ENCODE measurements at places on chromosomes 2 and 18.
A peak's percentile ranks its signal among the peaks of the same experiment; 100 is the strongest.

DNA sequence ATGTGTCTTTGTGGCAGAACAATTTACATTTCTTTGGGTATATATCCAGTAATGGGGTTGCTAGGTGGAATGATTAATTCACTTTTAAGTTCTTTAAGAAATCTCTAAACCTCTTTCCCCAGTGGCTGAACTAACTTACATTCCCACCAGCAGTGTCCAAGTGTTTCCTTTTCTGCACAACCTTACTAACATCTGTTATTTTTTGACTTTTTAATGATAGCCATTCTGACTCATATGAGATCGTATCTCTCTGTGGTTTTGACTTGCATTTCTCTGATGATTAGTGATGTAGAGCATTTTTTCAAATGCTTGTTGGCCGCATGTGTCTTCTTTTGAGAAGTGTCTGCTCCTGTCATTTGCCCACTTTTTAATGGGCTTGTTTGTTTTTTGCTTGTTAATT is 43.1 kb upstream of the PTH2R start:
- no peak for DNase-seq

GRCh38 chr2:240885566-240885965 is 10.4 kb downstream of the MAB21L4 start:
- no peak for DNase-seq

GRCh38 chr2:46296840-46297545 is at the start of gene EPAS1:
TSS of gene EPAS1 (plus strand) at chr2:46297407. CDS start at chr2:46297912, 505 bp downstream.
- DNase-seq = peak; percentile 72

- no peak for DNase-seq
These were observed 150.0 kb upstream of the LRP1B start for GRCh38 chr2:142280831-142281230.

DNA sequence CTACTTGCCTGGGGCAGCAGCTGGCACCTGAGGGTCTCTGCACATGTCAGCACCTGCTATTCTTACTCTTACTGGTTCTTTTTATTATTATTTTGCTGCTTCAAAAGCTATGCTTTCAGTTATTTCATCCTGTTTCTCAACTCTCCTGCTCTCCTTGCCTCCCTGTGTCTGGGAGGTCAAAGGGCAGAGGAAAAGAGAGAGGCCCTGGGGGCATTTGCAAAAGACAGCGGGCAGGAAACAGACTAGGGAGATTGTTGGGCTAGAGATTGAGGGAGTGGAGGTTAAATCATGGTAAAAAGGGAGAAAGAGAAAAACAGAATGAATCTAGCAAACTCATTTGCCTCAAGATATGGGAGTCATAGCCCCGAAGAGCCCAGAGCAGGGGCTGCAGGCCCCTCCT is 21.1 kb upstream of the RPL31 start:
- no peak for DNase-seq

GRCh38 chr2:28471701-28472236 is 24.1 kb upstream of the PLB1 start:
- no peak for DNase-seq

DNA sequence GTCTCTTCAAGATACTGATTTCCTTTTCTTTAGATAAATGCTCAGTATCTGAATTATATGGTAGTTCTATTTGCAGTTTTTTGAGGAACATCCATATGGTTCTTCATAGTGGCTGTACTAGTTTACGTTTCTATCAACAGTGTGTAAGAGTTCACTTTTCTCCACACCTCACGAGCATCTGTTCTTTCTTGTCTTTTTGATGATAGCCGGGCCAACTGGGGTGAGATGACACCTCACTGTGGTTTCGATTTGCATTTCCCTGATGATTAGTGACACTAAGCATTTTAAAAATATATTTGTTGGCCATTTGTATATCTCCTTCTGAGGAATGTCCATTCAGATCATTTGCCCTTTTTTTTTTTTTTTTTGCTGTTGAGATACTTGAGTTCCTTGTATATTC is 458.8 kb downstream of the SETBP1 start:
- DNase-seq = no peak

DNA sequence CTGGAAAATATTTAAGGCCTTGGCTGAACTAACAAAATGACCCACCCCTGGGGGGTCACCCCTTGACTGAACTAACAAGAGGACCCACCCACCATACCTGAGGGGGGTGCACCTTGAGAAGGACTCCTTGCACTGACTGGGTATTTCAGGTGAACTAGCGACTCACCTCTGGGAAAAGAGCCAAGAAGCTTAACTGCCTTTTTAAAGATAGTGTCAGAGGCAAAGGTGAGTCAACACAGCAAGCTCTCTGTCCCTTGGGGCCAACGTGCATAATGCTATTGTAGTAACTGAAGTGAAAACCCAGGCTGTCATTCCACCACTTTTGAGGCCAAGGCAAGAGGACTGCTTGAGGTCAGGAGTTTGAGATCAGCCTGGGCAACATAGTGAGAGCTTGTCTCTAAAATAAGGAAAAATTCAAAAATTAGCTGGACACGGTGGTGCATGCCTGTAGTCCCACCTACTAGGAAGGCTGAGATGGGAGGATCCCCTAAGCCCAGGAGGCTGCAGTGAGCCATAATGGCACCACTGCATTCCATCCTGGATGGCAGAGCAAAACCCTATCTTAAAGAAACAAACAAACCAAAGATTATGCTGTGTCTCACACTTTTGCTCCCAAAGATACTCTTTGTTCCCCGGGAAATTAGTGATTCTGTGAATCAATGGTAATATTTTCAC is 36.4 kb upstream of the ZCCHC2 start:
- no peak for DNase-seq

GRCh38 chr2:102103992-102104871 is 38.3 kb upstream of the IL1R1 start:
- DNase-seq = peak; percentile 68

DNA sequence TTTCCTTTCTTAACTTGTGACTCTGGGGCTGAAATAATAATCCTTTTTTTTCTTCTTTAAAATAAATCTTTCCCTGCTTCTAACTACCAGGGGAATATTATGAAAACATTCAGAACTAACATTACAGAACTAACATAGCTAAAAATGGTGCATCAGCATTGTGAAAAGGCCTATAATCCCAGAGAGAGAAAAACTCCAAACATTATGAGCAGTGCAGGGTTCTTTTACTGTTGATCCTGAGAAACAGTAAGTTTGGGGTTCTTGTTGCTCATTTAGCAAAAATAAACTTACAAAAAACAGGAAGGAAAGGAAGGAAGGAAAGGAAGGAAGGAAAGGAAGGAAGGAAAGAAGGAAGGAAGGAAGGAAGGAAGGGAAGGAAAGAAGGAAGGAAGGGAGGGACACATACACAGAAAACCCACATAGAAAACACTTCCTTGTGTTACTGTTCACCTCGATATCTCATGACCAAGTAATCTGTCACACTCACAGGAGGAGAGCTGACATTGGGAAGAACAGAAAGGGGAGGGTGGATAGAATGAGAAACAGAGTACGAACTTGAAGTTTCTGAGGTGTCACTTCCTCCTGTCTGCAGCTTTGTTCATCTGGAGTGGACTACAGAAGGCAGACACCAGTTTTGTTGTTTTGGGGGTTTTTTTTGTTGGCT is 18.4 kb upstream of the PIK3C3 start:
- DNase-seq = no peak

DNA sequence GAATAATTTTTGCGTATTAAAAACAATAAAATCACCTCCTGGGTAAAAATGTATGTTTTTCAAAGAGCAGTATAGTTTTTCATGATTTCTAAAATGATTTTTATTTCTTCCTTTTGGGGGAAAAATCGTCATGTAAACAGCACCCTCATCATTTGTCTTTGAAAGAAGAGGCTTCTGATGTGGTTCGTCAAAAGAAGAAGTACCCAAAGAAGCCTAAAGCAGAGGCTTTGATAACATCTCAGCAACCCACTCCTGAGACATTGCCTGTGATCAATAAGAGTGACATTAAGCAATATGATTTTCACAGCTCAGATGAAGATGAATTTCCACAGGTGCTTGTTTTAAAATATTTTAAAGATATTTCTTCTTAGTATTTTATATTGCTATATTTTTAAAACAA is 110.2 kb upstream of the KIF5C start:
- DNase-seq = no peak

DNA sequence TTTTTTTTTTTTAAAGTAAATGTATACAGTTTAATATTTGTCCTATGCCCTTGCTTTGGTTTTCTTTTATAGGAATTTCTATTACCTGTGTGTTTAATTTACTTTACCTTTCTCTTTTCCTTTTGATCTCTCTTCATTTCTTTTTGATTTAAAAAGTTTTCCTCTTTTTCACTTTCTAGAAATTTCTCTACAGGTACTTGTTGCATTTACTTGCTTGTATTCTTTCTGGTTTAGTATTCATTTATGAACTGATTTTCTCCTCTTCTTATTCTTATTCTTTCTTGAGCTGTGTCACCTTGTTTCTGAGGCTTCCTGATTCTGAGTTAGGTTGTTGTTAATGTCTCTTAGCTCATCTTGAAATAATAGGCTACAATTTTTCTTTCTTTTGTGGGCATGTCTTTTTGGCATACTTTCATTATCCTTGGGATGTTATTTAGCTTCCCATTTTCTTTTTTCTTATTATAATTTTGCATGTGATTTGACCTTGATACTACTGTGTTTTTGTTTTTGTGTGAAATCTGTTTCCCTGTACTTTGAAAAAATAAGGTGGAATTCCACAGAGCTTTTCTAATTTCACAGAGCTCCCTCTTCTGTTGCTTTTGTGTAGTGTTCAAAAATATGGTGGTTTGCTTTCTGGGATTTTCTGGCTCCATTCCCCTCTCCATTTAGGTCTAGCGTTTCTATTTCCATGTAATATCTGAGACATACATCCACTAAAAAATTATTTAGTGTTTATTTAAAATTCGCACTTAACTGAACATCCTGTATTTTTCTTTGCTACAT is 25.5 kb upstream of the ALMS1 start:
- no peak for DNase-seq

- no peak for DNase-seq
These were observed 227.6 kb upstream of the SMAD7 start for GRCh38 chr18:49178321-49178720.

- no peak for DNase-seq
These were observed 7.2 kb downstream of the POMC start for GRCh38 chr2:25161055-25161781.

DNA sequence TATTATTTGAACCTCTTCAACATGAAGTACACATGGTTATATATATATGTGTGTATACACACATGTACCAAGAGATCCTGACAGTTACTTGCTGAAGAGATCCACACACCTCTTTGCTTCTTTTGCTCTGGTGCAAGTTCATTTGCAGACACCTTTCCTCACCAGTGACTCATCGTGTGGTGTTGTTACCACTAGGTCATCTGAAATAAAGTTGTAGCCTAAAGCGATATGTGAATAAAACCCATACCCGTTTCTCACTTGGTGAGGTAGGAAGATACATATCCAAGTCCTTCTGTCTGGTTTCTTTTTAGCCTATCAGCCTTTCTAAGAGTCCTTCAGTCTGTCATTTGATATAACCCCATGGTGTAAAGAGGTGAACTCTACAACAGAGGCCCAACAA is 379.4 kb upstream of the RAB12 start:
- DNase-seq = no peak

- DNase-seq = no peak
These were observed 97.1 kb upstream of the ZNF516 start for GRCh38 chr18:76592096-76592495.

DNA sequence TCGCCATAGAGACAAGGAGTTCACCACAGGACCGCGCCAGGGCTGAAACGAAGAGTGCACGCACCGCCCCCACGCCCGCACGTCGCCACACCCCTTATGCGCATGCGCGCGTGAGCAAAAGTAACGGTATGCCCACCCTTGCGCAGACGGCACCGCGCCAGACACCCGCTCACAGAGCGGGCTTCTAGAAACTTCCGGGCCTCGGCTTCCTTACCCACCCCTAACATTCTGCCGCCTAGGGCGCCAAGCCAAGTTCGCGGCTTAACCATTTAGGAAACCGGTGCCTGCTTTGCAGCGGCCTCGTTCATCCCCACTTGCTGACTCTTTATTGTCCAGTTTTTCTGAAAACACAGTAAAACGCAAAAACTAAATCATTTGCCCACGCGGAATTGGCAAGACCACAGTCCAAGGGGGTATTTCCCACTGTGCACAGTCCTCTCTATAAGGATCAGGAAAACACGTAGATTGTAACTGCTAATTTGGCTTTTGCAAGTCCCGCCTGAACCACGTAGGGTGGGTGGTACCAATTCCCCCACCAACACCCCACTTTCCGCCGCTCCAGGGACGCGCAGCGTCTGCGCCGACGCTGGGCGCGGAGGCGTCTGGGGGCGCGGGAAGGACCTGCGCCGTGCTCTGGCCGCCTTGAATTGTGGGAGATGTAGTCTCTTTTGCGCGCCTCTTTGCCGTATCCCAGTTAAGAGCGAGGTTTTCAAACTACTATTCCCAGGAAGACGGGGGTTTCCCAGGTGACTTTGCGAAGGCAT is at the start of the genes FBXO15 and TIMM21:
TSS of gene FBXO15 (minus strand) at position 56 of the 764 bp plus-strand sequence. CDS start at position 7, 49 bp downstream.
TSS of gene TIMM21 (plus strand) at position 745 of the 764 bp plus-strand sequence. CDS start 286 bp downstream, outside the sequence.
- DNase-seq = peak; percentile 93

DNA sequence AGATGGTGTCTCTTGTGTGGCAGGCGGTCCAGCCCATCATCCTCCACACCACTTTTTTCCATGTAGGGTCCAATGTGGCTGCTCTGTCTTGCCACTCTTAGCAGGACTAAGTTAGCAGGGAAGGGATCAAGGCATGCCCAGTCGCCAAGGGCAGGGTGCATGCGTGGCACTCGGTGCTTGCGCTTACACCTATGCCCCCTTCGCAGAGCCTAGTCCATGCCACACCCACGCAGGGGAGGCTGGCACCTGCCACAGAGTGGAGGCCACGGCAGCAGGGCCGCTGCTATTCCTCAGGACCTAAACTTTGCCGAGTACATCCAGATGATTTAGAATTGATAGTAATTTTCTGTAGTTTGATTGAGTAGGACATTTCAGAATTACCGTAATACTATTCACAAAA is 59.5 kb downstream of the RALBP1 start:
- DNase-seq = no peak

DNA sequence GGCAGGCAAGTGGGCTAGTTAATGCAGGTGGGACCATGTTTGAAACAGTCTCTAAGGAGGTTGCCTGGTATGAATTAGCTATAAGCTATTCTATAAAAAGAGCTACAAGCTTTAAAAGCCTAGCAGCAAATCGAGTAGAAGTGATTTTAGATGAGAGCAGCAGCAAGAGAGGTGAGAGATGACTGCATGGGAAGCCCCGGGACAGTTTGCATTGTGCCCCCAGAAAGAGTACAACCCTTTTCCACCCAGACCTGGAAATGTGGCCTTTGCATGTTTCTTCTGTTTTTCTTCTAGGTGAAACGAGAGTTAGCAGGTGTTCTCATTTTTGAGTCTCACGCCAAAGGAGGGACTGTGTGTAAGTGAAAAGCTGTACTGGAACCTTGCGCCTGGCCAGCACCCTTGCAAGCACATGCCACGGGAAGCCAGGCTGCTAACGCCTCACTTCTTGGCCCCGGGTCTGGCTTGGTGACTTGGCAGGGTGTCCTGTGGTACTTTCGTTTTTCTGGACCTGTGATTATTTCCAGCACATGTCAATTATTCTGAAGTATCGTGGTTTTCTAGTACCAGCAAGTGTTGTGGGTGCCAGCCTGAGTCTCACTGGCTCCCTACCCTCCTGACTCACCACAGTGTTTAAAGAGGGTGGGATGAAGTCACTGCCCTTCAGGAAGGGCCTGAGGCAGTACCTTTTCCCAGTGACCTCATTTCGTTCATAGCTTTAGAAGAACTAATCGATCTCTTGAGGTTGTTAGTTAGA is 90.3 kb upstream of the MAP3K20 start:
- no peak for DNase-seq

- DNase-seq = no peak
These were observed 251.3 kb downstream of the ANAPC1 start for GRCh38 chr2:111632661-111633060.

Measured in AG09319 (cell line).